ENCODE measurements at places on chromosomes 13 and 19. TPM values are rescaled to one million over a fixed set of nuclear protein-coding genes. Genes with fewer than 3 reads are reported as not detected.
A peak's percentile ranks its signal among the peaks of the same experiment; 100 is the strongest.

Gene SOHLH2
- 0.36 TPM for total RNA-seq

- no peak for DNase-seq
Measured at GRCh38 chr19:49216071-49216470, 58.5 kb downstream of the TRPM4 start.

DNA sequence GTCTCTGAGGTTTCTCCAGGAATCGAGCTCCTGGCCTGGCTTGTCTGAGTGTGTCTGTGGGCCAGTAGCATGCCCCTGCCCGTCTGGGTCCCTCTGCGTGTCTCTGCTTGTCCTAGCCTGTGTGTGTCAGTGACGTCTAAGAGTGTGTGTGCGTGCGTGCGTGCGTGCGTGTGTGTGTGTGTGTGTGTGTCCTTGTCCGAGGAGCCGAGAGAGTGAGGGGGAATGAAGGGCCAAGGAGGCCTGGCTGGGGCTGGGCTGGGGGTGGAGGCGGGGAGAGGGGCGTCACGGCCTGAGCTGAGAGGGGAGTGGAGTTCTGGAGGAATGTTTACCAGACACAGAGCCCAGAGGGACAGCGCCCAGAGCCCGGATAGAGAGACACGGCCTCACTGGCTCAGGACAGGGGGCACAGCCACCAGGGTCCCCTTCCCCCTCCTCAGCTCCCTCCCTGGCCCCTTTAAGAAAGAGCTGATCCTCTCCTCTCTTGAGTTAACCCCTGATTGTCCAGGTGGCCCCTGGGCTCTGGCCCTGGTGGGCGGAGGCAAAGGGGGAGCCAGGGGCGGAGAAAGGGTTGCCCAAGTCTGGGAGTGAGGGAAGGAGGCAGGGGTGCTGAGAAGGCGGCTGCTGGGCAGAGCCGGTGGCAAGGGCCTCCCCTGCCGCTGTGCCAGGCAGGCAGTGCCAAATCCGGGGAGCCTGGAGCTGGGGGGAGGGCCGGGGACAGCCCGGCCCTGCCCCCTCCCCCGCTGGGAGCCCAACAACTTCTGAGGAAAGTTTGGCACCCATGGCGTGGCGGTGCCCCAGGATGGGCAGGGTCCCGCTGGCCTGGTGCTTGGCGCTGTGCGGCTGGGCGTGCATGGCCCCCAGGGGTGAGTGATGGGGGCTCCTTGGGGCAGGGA lies at the start of gene AXL:
Gene AXL (plus strand): TSS at position 609 of the 893 bp plus-strand sequence. CDS start 170 bp downstream, at position 779.
- peak; percentile 21 for DNase-seq

- no peak for DNase-seq
Measured at GRCh38 chr13:59444210-59444857, 719.4 kb downstream of the DIAPH3 start.

DNA sequence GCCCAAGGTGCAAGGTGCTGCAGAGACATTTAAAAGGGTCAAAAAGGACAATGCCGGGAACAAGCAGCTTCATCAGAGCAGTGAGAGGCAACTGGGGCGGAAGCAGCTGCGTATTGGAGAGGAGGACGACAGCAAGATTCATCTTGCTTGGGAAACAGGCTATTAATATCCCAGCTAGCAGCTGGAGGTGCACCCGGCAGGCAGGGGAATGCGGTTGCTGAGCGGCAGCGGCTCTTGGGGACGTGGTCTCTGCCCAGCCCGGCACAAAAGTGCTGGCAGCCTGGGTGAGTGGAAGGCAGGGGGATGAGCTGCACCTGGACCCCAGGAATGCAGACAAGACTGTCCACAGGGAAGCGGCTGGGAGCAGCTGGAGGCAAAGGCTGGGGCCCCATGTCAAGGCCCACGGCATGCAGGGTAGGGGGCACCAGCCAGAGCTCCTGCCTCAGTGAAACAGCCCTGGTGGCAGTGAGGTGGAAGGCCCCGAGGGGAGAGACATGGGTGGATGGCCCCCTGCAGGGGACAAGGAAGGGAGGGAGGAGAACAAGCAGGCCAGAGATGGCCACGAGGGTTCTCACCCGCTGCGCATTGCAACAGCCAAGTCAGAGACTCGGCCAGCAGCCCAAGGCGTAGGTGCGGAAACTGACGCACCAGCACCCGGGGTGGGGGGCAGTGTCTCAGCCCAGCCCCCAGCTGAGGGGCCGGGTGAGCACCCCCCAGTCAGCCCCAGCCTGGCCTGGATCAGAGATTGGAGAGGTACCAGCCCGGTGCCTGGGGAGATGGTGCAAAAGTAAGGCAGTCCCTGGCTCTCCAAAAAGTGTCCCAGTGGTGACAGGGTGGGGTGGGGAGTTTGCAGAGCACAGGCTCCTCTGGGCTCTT lies 34.4 kb downstream of the PEPD start:
- DNase-seq = no peak

DNA sequence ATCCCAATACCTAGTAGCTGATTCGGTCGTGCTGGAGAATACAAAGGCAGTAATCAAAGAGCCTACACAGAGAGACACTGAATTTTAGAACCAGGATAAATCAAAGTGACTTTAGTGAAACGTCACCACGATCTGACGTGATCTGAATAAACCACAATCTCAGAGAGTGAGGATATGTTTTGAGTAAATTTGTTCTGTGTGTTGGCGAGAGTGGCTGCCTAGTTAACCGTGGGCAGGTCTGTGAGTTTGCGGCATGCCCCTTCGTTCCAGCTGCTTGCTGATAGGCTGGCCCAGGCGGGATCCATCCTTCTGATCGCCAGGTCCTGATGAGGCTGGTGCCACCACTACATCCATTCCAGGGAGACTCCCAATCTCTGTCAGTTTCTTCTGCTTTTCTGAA lies 40.4 kb downstream of the LRCH1 start:
- no peak for DNase-seq

DNA sequence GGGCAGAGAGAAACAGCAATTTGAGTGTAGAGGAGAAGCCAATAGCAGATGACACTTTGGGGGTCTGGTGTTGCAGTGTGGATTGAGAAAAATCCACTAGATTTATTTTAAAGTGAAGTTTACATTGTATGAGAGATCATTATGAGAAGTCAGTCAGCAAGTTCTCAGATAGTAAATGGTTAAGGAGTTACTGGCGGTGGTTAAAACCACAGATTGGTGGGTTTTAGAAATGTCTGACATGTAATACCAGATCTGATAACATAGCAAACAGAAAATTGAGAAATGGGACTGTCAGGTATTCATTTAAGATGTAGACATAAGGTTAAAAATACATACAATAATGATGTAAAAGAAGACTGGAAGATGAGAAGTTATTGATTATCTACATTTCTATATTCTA lies 7.2 kb downstream of the ABHD13 start:
- no peak for DNase-seq

- no peak for DNase-seq
Measured at GRCh38 chr19:11092181-11092538, 2.9 kb downstream of the LDLR start.

DNA sequence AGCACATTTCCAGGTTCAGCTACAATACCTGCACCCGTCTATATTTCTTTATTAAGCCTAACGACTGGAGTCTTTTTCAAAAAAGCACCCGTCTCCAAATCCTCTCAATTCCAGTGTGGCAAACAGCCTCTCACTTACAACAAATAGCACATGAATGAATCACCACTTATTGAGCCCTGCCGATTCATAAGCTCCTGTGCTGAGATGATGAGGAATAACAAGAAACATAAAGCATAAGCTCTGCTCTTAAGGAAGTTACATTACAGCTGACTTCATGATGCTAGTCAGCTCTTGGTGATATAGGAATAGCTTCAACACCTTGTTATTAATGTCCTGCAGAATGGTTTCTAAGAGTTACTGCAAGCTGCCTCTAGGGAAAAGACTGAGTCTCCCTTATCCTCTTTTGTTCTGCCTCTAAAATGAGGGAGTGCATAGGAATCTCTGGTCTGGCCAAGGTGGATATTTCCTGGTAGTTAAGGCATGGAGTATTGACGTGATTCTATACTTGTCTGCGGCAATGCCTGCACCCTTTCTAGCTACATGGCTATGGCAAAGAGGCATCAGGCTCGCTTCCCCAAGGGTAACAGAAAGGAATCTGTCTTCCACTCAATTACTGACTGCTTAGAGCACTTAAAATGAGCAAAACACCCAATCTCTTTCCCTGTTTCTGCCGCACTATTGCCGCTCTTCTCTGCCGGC lies 195.7 kb downstream of the KLF12 start:
- no peak for DNase-seq

GRCh38 chr13:56110751-56111150 lies 1030.0 kb upstream of the PRR20A start:
- DNase-seq = no peak

- DNase-seq = no peak
Measured at GRCh38 chr19:16463991-16464575, 7.7 kb downstream of the EPS15L1 start.

DNA sequence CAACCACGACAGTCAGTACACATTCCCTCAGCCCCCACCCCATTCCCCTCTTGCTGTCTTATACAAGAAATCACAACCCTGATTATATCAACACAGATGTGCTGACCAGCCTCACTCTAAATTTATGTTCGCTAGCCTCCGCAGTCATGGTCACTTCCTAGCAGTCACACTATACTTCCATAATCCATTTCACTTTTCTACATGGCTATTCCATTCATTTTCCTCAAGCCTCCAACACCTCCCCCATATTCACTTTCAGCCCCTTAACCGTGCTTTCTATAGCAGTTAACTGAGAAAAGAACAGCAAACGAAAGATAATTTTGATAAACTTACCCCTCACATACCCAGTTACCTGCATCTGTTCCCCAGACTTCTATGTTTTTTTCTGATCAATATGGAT lies 8.4 kb downstream of the LSM14A start:
- no peak for DNase-seq

Gene ZNF564
- 25.8 TPM for total RNA-seq

Gene MIA
- total RNA-seq = 2.5 TPM

- DNase-seq = no peak
Measured at GRCh38 chr13:51674276-51674675, 90.0 kb downstream of the WDFY2 start.

DNA sequence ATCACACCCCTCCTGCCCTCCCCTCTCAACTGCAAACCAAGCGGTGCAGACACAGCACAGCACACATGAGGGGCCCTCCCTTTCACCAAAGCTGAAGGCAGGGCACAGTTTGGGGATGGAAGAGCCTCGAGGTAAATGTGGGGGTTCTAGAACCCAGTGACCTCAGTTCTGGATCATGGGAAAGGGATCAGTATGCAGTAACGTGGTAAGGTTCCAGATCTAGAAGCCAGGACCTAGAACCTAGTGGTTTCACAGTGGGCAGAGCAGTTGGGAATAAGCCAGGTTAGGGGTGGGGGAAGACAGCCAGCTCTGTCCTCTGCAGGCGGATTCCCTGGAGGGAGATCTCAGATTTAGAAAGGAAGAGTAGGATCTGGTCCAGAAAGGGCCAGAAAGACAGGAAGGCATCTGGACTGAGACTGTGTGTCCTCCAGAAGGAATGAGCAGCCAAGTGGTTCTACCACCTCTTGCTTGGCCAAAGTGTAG lies 3.1 kb downstream of the FTL start:
- DNase-seq = no peak

DNA sequence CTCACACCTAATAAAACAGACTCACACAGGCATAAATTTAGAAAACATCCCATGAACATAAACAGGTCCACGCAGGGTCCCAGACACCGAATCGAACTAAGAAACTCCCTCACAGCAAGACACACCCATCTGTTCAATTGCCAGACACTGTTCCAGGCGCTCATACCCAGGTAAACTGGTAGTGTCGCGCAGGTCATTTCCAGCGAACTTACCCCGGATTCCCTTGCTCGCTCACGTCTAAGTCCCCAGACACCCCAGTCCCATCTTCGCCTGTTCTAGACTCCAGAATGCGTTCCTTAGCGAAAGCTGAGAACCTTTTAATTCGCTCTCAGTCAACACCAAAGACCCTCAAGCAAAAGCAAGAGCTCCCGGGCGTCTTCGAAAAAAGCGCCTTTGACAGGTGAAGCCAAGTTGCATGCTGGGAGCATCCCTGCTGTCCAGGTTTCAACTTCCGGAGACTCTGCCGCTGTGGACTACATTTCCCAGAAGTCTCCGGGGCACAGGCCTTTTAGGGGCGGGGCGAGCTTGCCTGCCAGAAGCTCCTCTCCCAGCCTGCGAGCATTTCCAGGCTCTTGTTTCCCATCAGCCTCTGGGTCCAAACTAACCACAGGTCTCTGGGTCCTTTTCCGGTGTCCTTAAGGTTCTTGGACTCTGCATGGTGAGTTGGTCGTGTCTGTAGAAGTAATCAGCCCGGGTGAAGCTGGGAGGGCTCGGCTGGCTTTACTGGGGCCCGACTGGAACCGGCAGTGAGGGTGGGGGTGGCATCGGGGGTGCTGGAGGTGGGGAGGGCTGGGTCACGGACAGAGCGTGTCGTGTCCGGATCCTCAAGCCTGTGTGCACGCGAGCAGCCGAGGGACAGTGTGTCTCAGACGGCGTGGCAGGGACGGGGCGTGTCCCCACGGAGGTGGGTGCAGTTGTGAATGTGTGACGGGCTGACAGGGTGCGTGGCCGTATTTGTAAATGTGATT lies at the start of gene ZNF283:
Gene ZNF283 (plus strand): TSS at position 535 of the 968 bp plus-strand sequence. CDS start 6,184 bp downstream, outside the sequence.
- peak; percentile 94 for DNase-seq

GRCh38 chr13:71663431-71663830 lies 203.6 kb downstream of the DACH1 start:
- DNase-seq = no peak

- DNase-seq = no peak
Measured at GRCh38 chr13:36758345-36758744, 60.7 kb upstream of the RFXAP start.

DNA sequence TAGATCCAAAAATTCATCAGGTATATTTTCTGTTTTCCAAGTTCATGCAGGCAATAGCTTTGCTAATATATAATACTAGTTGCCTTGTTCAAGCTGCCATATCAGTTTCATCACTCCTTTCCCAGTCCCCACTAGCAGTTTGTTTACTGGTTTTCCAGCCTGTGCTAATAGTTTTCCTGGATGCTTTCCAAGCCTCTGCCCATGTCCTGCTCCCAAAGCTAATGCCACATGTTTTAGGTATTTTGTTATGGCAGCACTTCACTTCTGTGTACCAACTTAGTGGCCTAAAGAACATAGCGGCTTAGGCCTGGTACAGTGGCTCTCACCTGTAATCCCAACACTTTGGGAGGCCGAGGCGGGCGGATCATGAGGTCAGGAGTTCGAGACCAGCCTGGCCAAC lies 28.1 kb upstream of the ZNF527 start:
- no peak for DNase-seq

- no peak for DNase-seq
Measured at GRCh38 chr13:74203576-74203975, 69.4 kb upstream of the KLF12 start.

Gene NOTCH3
- total RNA-seq = 28.7 TPM

DNA sequence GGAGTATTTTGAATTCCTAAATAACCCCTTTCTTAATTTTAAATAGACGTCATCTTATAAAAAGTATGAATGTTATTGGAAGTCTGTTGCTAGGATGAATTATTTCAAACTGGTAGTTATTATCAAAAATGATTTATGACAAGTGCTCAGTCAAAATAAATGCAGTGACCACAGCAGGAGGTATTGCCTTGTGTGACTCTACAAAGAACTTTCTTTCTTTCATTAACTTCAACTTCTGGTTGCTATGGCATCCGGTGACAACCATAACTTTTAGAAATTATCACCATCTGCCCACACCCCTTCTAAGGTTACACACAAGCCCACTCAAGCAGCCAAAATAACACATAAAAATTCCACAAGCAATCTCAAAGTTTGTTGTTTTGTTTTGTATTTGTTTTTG lies 189.9 kb downstream of the DACH1 start:
- DNase-seq = no peak
